Stimulated activated CD4-positive, alpha-beta T cell treated with anti-CD3 and anti-CD28 coated beads, Interleukin-1b, Interleukin-23, amount 100 ng/mL, for 1 hour (primary cell): ENCODE measurements at places on chromosomes 12 and 14.

DNA sequence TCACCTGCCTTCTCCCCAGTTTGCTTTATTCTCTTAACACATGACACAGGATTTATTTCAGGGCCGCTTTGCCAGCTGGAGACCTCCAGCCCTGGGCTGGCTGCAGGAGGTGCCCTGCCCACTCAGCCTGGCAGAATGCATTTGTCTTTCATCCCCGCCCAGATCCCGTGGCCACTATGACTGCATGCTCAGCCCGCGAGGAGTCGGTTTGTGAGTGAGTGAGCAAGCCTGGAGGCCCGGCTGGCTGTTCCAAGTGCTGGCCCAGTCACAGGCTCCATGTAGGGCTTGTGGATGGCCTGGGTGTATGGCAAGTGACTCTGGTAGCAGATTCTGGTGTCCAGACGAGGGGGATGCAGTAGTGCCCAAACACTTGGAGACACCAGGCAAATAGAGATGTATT, 2.1 kb downstream of the TDP1 start:
- no peak for DNase-seq

- DNase-seq, result no peak
These were observed 196.4 kb downstream of the CRADD start for GRCh38 chr12:93873561-93873960.

- DNase-seq, result no peak
These were observed 1523.2 kb upstream of the FLRT2 start for GRCh38 chr14:84006643-84007155.

DNA sequence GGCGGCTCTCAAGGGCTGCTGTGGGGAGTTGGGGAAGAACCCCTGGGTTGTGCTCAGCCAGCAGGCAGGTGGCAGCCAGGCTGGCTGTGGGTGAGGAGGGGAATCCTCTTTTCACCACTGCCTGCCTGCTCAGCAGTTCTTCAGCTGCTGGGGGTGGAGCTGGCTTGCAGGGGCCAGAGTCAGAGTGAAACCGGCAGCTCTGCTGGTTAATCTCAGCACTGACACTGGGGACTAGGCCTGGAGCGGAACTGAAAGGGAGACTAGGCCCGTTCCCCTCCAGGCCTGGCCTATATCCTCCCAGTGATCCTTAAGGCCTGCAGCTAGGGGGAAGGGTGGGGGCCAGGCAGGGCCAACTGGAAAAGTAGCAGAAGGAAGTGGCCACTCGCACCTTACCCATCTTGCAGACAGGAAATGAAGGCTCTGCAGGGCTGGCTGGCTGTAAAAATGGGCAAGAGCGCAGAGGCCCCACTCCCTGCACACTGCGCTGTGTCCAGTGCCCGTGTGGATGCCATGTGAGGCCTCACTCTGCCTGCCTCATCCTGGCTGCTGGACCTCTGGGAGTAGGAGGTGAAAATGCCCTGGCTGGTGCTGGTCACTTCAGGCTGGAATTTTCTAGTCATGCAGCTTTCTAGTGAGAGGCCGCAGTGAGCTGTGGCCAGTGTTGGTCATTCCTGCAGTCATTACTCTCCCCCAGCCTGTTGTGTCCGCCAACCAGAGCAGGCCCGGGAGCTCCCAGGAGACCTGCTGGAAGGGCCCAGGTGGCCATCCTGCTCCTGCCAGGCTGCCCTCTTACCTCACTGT, 39.4 kb downstream of the SH2B3 start:
- peak; percentile 62 for DNase-seq

GRCh38 chr12:22808860-22809259, 183.9 kb downstream of the ETNK1 start:
- DNase-seq, result no peak

- no peak for DNase-seq
These were observed 27.5 kb downstream of the BEST3 start for GRCh38 chr12:69671597-69671996.

DNA sequence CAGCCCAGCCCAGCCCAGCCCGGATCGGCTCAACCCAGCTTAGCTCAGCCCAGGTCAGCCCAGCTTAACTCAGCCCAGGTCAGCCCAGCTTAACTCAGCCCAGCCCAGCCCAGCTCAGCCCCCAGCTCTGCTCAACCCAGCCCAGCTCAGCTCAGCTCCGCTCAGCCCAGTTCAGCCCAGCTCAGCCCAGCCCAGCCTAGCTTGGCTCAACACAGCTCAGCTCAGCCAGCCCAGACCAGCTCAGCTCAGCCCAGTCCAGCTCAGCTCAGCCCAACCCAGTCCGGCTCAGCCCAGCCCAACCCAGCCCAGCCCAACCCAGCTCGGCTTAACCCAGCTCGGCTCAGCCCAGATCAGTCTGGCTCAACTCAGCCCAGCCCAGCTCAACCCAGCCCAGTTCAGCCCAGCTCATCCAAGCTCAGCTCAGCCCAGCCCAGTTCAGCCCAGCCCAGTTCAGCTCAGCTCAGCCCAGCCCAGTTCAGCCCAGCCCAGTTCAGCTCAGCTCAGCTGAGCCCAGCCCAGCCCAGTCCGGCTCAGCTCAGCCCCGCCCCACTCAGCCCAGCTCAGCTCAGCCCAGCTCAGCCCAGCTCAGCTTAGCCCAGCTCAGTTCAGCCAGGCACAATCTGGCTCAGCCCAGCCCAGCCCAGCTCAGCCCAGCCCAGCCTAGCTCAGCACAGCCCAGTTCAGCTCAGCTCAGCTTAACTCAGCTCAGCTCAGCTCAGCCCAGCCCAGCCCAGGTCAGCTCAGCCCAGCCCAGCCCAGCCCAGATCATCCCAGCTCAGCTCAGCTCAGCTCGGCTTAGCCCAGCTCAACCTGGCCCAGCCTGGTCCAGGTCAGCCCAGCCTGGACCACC, 331.7 kb downstream of the TMEM121 start:
- DNase-seq, result no peak

GRCh38 chr12:50055831-50056638, 1.4 kb upstream of the ASIC1 start:
- DNase-seq, result no peak
